ENCODE measurements at places on chromosomes 2 and 18.

- DNase-seq = no peak
These were observed 484 bp downstream of the ABCB6 start for GRCh38 chr2:219218217-219218731.

DNA sequence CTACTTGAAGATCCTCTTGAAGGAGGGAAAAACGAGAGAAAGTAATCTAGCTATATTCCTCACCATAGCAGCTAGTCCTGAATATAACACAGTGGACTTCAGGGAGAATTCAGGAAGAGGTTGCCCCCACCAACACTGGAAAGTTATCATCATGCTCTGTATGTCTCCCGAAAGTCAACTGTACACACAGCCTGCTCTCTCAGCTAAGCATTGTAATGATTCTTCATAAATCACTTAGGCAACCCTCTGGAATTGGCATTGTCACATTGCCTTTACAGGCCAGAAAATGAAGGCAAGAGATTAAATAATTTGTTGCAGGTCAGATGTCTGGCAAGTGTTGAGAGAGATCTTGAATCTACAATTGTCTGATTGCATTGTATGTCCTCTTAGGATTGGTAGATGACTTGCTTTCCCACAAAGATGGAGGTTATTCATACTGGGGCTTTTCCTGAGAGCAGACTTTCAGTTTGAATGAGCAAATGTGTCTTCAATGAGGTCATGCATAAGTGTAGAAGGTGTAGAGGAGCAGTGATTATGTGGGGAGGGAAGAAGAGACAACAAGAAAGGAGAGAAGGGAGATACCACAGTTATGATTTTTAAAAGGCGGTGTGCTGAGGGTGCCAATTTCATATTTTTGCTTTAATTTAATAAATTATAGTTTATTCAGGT is 667.2 kb downstream of the DCDC2C start:
- DNase-seq = no peak

DNA sequence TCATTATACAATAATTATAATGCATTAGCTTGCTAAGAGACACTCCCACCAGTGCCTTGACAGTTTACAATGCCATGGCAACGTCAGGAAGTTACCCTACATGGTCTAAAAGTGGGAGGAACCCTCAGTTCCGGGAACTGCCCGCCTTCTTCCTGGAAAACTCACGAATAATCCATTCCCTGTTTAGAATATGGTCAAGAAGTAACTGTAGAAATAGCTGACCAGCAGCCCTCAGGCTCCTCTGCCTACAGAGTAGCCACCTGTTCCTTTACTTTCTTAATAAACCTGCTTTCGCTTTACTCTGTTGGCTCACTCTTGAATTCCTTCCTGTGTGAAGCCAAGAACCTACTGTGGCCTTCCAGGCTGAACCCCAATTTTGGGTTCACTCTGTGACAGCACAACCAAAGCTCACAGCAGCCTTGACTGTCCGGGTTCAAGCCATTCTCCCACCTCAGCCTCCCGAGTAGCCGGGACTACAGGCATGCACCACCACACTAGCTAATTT is 20.0 kb upstream of the PTPN2 start:
- no peak for DNase-seq

DNA sequence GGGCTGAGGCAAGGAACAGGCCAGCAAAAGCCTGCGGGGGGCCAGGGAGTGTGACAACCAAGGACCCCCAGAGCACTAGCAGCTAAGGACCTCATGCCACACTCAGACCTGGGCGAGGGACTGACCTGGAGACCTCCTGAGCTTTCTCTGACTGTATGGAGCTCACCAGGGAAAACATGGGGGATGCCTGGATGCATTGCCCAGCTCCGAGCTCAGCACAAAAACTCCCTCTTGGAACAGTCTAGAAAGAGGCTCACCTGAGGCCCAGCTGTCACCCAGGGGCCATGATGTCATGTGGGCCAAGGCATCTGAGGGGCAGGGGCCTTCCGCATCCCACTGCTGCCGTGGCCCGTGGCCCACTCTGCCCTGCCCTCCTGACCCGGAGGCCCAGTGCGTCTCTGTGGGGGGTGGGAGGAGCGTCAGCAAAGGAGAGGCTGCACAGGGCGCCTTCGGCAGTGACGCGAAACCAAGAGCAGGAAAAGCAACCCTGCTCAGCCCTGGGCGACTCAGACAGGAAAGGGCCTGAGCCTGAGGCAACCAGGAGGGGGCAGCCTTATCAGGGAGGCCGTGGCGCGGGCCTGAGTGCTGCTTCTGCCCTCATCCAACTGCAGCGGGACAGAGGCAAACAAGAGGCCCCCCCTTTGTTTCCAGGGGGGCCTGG is 57.3 kb upstream of the ALPP start:
- no peak for DNase-seq

GRCh38 chr2:239269916-239270315 is 130.9 kb downstream of the HDAC4 start:
- no peak for DNase-seq

- no peak for DNase-seq
These were observed 314.4 kb downstream of the MTX2 start for GRCh38 chr2:176583607-176584006.

GRCh38 chr2:110166266-110166665 is 38.5 kb downstream of the NPHP1 start:
- DNase-seq = no peak

DNA sequence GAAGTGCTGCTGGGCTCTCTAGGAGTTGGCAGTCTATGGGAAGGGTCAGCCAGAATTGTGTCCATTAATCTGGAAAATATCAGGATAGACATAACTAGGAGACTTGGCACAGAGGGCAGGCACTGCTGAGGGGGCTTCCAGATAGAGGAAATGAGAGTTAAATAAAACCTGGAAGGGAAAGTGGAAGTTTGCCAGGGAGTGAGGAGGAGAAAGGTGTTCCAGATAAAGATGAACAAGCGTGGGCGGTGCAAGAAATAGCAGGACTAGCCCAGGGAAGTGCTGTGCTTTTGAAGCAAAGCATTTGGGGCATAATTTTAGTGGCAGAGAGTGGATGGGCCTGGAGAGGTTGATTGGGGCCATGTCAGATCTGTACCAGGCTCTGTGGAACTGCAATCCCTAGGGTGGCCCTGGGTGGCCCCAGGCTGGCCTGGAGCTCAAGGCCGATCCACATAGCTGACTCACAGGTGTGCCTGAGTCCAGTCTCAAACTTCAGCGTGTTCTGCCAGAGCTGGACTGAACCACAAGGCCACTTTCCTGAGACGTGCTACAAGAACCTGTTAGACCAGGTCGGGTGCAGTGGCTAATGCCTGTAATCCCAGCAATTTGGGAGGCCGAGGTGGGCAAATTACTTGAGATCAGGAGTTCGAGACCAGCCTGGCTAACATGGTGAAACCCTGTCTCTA is 26.9 kb downstream of the GALM start:
- no peak for DNase-seq

DNA sequence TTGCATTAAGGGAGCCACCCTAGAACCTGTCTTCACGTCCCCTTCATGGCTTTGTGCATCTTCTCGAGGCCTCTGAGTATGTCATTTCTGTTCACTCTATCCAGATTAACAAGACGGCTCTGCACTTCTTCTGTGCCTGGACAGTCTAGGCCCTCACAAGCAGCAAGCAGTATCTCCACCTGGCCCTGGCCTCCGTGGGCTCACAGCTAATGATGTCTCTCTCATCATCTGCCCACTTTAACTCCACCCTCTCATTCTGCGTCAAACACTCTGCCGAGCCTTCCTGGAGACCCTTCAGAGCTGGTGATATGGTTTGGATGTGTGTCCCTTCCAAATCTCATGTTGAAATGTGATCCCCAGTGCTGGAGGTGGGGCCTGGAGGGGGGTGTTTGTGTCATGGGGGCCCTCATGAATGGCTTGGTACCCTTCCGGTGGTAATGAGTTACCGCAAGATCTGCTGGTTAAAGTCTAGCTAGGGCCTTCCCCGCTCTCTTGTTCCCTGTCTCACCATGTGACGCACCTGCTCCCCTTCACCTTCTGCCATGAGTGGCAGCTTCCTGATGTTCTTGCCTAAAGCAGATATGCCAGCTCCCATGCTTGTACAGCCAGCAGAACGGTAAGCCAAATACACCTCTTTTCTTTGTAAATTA is 132.5 kb upstream of the ID2 start:
- no peak for DNase-seq

DNA sequence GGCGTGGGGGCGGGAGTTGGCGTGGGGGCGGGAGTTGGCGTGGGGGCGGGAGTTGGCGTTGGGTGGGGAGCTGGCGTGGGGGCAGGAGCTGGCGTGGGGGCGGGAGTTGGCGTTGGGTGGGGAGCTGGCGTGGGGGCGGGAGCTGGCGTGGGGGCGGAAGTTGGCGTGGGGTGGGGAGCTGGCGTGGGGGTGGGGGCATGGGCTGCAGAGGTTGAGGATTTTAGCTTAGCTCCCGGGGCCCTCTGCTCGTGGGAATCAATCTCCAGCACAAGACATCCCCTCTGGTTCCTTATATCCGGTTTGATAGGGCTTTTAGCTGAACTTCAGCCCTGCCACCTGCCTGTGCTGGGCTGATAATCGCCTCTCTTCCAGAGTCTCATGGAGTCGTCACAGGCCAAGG is 177.0 kb downstream of the LDLRAD4 start:
- DNase-seq = no peak

DNA sequence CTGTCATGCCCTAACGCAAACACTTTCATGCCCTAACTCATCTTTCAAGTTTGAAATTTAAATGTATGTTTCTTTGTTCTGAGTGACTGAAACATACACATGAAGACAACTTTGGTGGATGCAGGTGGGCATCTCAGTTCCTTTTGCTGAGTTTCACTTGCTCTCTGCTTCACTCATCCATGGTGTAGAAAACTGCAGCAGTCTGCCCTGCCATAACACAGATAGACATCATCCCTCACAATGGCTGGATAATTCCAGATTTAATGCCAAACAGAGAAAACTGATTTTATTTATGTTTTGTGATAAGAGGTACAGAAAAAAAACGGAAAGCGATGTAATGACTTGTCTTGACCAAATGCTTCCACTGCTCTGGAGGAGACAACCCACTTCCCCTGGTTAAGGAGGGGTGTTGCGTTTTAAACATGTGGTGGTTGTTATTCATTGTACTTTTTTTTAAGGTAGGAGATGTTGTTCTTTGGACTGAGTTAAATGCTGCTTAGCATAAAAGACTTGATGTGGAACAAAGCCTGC is 70.4 kb downstream of the RHBDD1 start:
- no peak for DNase-seq

GRCh38 chr18:78975292-78975691 is 4.3 kb upstream of the SALL3 start:
- no peak for DNase-seq

- no peak for DNase-seq
These were observed 109.1 kb downstream of the MYCN start for GRCh38 chr2:16049406-16049805.

GRCh38 chr2:5330961-5331360 is 361.2 kb upstream of the SOX11 start:
- DNase-seq = no peak

DNA sequence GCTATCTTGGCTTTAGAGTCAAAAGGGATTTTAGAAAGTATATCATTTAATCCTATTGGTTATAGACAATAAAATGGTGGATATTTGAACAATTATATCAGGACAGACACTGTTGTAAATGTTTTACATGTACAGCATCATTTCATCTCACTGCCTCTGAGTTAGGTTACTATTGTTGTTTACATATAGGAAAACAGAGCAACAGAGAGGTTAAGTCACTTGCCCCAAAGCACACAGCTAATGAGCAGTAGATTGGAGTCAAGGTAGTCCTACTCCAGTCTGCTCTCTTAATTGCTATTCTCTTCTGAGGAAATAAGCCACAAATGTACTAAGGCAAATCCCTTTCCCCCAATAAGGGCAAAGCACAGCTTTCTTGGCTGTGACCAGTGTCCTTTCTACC is 142.9 kb downstream of the MTX2 start:
- DNase-seq = no peak

DNA sequence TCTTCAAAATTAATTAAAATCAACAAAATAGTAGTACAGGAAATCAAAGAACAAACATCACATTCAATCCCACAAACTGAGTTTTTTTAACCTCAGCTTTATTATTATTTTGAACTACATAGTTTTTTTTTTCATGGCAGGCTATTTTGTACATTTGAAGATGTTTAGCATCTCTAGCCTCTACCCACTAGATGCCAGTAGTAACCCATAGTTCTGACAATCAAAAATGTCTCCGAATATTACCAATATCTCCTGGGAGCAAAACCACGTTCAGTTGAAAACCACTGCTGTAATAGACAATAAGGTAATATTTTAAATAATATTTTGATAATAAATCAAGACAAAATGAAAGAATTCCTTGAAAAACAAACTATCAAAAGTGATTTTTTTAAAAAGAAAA is 702.6 kb upstream of the LRRTM1 start:
- no peak for DNase-seq

DNA sequence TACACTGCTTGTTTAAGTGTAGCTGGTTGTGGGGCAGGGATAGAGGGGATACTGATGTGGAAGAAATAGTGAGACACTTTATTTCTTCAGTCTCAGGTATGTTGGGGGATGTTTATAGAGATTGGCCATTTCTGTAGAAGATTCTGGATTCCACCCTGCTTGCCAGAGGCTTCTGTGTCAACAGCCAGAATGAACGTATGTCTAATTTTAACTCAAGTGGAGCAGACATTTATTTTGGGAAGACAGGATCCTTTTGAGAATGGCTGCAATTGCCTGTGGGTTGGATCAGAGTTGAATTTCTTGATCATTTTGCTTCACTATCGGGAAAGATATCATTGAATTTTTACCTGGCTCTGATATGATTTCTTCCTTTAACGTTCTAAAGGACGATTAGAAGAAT is 465.6 kb upstream of the SLC14A2 start:
- no peak for DNase-seq

GRCh38 chr2:231717281-231718171 is 9.2 kb downstream of the PTMA start:
- peak; percentile 95 for DNase-seq

- no peak for DNase-seq
These were observed 7.4 kb downstream of the RAPGEF4 start for GRCh38 chr2:172742931-172743540.

DNA sequence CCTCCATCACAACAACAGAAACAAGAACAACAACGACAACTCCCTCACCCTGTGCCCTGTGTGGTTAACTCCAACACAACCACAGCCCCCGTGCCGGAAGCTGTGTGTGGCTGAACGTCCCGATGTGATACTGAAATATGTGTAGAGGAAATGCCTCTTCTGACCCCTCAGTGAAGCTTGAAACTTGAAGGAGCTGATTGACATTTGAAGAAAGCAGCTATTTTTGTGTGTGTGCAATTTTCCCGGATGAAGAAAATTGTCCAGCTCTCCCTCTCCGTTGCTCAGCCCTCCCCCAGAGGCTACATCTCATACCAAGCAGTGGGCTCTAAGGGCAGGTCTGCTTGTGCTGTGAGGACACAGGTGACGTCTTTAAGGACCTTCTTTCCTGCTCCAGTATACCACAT is 173.8 kb downstream of the ICOS start:
- DNase-seq = no peak

- no peak for DNase-seq
These were observed 24.6 kb downstream of the PHLPP1 start for GRCh38 chr18:62739911-62740310.

- DNase-seq = no peak
These were observed 37.6 kb downstream of the FARP2 start for GRCh38 chr2:241393524-241394196.

GRCh38 chr2:175004730-175004979 is 526 bp downstream of the CHN1 start:
- DNase-seq = no peak

GRCh38 chr2:221518201-221518934 is 53.7 kb downstream of the EPHA4 start:
- DNase-seq = no peak

- no peak for DNase-seq
These were observed 33.6 kb upstream of the ATP6V1B1 start for GRCh38 chr2:70902067-70902442.
